Natural killer cell (primary cell): ENCODE measurements at places on chromosomes 16 and 17.
A peak's percentile ranks its signal among the peaks of the same experiment; 100 is the strongest.

GRCh38 chr17:17548044-17548443 is 43.5 kb downstream of the PEMT start:
- no peaks in the 10 kb centered on the region for H3K27me3 ChIP-seq
- no peak overlapping the region for H3K27ac ChIP-seq
- no peaks in the 10 kb centered on the region for H3K4me1 ChIP-seq
- no peak overlapping the region for H3K4me3 ChIP-seq
- H3K36me3 ChIP-seq, result no peaks in the 10 kb centered on the region

DNA sequence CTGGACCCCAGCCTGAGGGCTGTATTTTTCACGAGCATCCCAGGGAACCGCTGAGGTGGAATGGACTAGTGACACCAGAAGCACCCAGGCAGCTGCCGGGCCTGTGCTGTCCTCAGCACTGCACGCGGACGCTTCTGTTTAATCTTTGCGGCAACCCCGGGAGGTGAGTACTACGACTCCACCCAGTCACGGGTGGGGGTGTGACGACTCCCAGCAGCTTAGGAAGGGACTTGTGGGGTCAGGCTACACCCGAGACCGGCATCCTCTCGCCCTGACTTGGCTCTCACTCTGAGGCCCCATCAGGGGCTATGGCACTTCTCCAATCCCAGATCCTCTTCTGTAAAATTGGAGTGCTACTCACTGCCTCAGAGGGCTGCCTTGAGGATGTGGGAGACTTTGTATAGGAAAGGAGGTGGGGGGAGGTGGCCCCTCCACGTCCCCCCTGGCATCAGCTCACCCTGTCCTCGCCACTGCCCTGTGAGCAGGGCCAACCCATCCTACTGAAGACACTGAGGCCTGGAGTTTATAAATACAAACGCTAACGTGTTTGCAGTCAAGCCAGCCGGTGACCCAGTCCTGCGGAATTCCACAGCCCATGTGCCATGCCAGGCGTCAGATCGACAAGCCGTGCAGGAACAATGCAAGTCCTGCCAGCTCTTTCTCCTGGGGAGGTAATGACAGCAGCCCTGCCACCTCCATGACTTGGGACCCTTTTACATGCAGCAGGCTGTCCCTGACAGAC is 44.4 kb downstream of the PPL start:
- DNase-seq, result no peak
- no peaks in the 10 kb centered on the region for H3K4me1 ChIP-seq
- no peak overlapping the region for H3K4me3 ChIP-seq
- no peaks in the 10 kb centered on the region for H3K27me3 ChIP-seq

GRCh38 chr16:75317532-75317931 is 66.1 kb upstream of the BCAR1 start:
- no peak for DNase-seq
- no peaks in the 10 kb centered on the region for H3K36me3 ChIP-seq
- H3K4me1 ChIP-seq, result peaks cover 20% of the 10 kb centered on the region
- no peak overlapping the region for H3K4me3 ChIP-seq

GRCh38 chr17:64739316-64740058 is 77.4 kb upstream of the SMURF2 start:
- no peak for DNase-seq
- no peak overlapping the region for H3K4me3 ChIP-seq
- no peaks in the 10 kb centered on the region for H3K27me3 ChIP-seq
- no peaks in the 10 kb centered on the region for H3K4me1 ChIP-seq
- H3K27ac ChIP-seq, result no peak overlapping the region

DNA sequence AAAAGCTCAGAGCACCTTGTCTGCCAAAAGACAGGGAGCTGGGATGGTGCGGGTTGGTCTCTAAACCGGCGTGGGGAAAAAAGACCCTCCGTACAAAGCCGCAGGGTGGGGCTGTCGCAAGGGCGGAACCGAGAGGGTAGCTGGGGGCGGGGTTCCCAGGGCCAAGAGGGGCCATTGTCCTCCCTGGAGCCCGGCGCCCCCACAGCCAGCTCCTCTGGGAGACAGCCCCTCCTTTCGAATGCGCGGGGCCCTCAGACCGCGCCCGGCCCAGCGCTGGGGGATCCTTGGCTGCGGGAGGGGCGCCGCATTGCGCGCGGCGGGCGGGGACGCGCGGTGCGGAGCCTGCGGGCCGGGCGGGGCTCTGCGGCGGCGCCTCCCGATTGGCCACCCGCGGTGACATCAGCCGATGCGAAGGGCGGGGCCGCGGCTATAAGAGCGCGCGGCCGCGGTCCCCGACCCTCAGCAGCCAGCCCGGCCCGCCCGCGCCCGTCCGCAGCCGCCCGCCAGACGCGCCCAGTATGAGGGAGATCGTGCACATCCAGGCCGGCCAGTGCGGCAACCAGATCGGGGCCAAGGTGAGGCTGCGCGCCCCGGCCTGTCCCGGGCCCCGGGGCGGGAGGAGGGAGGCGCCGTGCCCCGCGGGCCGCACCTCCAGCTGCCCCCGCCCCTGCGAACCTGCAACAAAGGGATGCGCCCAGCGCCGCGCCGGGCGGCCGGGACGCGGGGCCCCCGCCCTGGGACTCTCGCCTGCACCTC is at the start of gene TUBB3:
TSS of gene TUBB3 (plus strand) at position 459 of the 756 bp plus-strand sequence. CDS start at position 519, 60 bp downstream.
- peaks cover 80% of the 10 kb centered on the region for H3K27me3 ChIP-seq
- DNase-seq, result peak; percentile 57

DNA sequence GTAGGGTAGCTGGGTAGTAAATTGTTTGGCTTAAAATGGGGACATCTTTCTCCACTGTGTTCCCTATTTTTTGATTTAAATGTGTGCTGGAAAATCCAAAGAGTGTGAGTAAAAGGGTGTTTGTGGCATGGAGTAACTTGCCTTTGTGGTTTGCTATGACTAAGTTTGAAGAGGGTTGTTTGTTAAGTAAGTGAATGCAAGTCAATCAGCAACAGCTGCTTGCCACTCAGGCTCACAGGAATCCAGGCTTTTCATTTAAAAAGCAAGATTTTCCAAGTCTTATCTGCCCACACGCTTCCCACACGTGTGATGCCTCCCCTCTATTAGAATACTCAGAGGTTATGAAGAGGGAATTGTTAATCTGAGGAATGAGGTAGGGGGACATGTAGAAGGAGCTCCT is 847.7 kb upstream of the RBFOX1 start:
- H3K27ac ChIP-seq, result no peak overlapping the region
- H3K4me3 ChIP-seq, result no peak overlapping the region
- no peaks in the 10 kb centered on the region for H3K36me3 ChIP-seq

- no peaks in the 10 kb centered on the region for H3K36me3 ChIP-seq
- H3K27ac ChIP-seq, result no peak overlapping the region
- no peak overlapping the region for H3K4me3 ChIP-seq
- H3K27me3 ChIP-seq, result no peaks in the 10 kb centered on the region
- no peaks in the 10 kb centered on the region for H3K4me1 ChIP-seq
Observed at GRCh38 chr17:50797135-50797810, 30.0 kb upstream of the ANKRD40CL start.
